Stimulated activated CD8-positive, alpha-beta memory T cell treated with anti-CD3 and anti-CD28 coated beads, Interleukin-12 subunit alpha, Interleukin-12 subunit beta, amount 100 ng/mL, for 1 hour (primary cell): ENCODE measurements at places on chromosomes 7 and 10.

DNA sequence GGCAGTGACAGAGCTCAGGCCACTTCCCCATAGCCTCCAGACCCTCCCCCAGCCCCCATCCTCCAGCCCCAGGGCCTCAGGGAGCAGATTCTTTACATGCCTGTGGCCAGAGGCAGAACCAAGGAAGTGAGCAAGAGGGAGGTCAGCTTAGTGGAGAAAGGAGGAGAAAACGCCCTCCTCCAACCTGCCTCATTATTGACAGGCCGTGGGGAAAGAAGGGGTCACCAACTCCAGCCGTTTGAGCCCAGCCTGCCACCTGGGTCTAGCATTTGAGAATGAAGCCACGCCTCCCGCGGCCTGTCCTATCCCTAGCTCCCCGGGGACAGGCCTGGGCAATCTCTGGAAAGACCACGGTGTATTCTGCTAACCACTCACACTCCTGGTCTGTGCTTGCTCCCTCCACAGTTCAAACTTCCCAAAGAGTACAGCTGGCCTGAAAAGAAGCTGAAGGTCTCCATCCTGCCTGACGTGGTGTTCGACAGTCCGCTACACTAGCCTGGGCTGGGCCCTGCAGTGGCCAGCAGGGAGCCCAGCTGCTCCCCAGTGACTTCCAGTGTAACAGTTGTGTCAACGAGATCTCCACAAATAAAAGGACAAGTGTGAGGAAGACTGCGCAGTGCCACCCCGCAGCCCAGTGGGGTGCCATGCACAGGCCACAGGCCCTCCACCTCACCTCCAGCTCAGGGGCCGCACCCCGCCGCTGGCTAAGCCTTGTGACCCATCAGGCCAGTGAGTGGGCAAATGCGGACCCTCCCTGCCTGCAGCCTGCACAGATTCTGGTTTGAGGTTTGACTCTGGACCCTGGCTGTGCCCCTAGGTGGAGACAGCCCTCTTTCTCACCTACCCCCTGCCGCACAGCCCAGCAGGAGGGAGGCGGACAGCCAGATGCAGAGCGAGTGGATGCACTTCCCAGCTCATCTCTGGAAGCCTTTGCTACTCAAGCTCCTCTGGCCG is 14.3 kb upstream of the TRIM8 start:
- no peak for DNase-seq

- peak; percentile 36 for DNase-seq
These were observed 438.1 kb upstream of the GALNT17 start for GRCh38 chr7:70693686-70694433.

DNA sequence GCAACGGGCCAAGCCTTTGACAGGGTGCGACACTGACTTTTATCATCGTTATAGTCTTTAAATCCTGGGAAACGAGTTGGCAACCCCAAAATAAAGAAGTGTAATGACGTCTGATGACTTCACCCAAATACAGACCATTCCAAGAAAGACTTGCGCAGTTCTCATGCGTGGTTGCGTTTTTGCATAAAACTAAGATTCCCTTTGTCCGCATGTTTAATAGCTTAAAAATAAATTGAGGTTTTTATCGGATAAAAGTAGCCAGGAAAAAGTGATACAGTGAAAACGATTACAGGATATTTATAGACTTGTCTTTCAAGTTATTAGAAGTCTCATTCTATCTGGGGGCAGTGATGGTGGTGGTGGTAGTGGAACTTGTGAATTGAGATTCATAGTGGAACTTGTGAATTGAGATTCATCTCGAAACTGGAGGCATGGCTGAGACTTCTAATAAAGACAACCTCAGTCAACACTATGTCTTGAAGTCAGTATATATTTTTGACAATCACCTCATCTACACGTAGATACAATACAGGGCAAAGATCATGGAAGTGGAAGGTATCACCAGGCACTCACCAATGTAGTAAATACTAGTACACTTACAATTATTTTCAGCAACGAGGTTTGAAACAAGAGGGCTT is 1.2 kb upstream of the NAMPT start:
- DNase-seq, result no peak

GRCh38 chr7:85205754-85206153 is 18.9 kb upstream of the SEMA3D start:
- DNase-seq, result no peak

DNA sequence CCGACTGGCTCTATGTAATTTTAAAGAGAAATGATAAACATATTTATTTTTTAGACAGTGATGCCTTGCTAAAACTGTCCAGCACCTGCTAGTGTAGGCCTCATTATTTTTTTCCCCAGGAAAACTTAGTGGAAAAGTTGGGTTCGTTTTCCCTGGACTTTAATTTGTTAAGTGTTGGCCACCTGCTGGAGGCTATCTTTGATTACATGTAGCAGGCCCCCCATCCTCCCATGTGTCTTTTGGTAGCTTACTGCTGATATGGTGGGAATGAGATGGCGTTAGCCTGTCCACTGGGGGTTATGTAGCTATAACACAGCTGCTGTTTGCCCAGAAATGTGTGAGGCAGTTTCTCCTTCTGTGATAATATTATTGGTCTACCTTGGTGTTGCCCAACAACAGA is 265.0 kb downstream of the SORCS3 start:
- no peak for DNase-seq

DNA sequence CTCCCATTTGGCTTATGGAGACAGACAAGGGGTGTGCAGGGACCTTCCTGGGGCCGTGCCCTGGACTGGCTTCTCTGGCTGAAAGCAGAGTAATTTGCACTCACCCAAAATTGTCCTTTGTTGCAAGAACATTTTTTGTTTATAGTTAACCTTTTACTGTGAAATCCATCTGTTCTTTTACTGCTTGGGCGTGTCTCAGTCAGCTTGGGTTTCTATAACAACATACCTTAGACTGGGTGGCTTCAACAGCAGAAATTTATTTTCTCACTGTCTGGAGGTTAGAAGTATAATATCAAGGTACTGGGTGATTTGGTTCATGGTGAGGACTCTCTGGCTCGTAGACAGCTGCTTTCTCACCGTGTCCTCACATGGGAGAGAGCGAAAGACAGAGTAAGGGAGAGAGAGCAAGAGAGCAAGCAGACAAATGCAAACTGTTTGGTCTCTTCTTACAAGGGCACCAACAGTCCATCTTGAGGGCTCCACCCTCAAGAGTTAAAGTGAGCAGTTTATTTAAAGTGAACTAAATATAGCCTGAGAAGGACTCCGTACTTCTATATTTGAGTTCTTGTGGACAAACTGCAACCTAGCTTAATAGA is 131.0 kb upstream of the NPY start:
- no peak for DNase-seq

- no peak for DNase-seq
These were observed 56.4 kb upstream of the C1GALT1 start for GRCh38 chr7:7125963-7126362.
